Karpas-422 (cell line): ENCODE measurements at places on chromosomes 11 and 22.

DNA sequence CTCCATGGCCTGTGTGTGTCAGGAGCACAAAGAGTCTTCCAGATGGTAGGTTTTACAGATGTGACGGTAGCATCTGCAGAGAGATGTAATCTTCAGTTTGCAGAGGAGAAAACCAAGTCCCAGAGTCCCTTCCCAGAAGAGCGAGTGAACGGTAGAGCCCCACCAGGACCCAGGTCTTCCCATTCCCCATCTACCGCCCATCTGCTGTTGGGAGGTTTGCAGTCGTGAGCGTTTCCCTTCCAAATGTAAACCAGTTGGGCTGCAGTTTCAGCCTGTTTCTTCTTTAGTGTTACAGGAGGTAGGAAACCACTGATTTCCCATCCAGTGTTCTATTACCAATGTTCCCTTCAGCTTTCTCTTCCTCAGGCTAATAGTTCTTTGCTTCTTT is 24.0 kb downstream of the PANX1 start:
- DNase-seq: no peak

GRCh38 chr22:23356094-23356493 is 175.8 kb downstream of the BCR start:
- no peak for DNase-seq

DNA sequence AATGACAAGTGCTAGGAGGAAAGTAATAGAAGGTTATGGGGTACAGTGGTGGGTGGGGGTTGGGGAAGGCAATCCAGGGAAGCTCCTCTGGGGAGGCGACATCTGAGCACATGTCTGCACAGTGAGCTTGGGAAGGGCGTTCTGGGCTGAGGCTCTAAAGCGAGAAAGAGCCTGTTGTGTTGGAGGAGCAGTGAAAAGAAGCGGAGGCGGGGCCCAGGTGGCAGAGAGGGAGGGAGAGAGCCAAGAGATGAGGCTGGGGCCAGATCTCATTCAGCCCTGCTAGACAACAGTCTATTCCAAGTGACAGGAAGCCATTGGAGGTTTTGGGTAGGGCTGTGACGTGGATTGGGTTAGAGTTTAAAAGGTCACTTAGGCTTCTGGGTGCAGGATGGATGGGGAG is 55.3 kb upstream of the PARVG start:
- no peak for DNase-seq

DNA sequence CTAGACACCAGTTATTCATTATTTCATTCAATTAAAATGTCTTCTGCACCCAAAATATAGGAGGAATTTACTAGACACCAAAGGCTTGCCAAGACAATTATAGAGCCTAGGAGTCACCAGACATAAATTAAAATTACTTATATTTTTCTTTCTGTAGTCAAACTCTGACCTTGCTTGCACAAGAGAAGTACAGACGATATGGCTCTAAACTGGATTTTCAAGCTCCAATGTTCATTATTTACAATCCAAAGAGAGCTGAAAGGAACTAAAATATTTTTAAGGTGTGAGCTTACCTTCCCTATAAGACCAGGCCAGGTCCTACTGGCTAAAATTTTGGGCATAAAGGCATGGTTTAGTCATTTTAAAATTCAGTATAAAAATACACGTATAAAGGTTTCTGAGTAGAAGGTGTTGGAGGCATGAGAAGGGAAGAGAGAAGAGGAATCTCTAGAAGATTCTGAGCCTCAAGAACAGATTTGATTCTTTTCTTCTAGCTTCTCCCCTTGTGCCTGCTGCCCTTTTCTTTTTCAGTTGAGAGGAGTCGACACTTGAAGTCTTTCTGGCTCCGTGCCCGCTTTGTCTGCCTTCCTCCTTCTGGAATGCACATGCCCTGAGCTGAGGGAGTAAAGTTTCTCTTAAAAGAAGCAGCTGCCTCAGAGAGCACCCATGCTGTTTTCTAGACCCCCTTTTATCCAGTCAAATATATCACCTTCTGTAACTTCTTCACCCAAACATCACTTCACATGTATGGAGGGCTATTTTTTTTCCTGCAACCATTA is 13.5 kb downstream of the C11orf97 start:
- no peak for DNase-seq

DNA sequence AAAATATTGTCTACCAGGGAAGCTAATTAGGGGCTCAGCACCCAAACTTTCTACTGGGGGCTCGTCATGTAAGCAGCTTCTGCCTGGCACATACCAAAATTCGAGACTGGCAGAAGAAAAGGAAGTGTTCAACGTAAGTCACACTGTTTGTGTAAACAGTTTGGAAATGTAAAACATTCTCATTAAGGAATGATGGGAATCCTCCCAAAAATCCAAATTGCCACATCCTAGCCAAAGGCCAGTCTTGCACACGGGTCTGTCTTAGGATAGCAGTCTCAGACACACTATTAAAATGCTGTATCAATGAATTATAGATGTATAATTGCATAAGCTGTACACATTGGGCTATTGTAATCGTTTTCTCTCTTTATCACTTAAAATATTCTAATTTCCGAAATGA is 28.9 kb downstream of the CUL5 start:
- no peak for DNase-seq

- no peak for DNase-seq
Measured at GRCh38 chr11:46951864-46952263, 15.3 kb downstream of the CSTPP1 start.

DNA sequence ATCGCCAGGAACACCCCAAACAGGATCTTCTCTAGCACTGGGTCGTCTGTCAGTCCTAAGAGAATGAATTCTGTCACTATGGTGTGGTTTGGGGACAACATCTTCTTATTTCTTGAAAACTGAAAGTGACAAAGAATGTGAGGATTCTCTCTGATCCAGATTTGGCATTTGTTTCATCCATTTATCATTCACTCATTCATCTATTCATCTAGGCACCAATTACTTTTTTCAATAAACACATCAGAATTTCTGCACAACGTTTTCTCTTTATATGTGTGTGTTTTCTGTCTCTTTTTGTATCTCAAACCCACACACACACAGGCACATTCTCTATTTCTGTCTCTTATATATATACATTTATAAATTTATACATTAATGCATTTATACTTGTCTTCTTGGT is at the start of gene OR5M10:
Gene OR5M10 (minus strand): TSS at position 101 of the 400 bp plus-strand sequence. CDS start 0 bp downstream, at position 101.
- no peak for DNase-seq

DNA sequence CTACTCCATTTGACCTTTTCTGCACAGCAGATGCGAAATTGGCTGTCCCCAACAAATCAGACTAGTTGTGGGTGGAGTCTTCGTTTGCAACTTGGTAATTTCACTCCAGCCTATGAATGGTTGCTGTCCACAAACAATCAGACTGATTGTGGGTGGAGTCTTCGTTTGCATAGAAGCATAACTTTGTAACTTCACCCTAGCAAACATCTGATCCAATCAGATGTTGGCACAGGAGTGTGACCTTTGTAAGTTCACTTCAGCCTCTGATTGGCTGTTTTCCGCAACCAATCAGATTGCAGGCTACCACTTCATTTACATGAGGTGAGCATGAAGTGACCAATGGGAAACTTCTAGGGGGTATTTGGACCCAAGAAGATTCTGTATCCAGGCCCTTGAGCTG is 16.3 kb upstream of the CABP2 start:
- peak; percentile 53 for DNase-seq

DNA sequence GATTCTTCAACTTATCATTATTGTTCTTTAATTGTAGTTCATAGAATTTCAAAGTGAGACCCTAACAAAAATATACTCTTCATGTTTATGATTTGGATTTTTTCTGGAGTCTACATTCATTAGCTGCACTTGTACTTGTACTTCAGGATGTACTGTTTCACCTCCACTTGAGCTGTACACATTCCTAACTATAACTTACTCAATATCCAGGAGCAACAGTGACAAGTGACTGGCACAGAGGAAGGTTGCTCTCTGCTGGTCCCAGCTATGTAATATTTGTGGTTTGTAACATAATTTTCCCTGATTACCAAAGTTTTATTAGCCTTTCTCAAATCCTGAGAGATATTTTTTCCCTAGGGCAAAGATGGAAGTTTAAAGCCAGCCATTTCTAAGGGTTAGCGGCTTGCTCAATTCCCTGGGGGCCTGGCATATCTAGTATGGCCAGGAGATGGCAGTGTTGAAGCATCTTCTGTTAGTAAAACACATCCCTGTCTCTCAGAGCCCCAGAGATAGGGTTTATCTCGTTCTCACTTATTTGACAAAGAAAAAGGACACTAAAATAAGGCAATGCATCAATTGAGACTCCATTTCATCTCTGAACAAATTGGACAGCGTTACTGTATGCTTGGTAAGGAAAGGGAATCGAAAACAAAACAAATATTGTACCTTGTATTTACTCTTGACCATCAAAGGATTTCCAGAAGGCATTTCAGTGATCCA is 14.2 kb downstream of the OR52A5 start:
- DNase-seq: peak; percentile 90

- no peak for DNase-seq
Measured at GRCh38 chr11:120808616-120809050, 215.3 kb upstream of the TBCEL start.

DNA sequence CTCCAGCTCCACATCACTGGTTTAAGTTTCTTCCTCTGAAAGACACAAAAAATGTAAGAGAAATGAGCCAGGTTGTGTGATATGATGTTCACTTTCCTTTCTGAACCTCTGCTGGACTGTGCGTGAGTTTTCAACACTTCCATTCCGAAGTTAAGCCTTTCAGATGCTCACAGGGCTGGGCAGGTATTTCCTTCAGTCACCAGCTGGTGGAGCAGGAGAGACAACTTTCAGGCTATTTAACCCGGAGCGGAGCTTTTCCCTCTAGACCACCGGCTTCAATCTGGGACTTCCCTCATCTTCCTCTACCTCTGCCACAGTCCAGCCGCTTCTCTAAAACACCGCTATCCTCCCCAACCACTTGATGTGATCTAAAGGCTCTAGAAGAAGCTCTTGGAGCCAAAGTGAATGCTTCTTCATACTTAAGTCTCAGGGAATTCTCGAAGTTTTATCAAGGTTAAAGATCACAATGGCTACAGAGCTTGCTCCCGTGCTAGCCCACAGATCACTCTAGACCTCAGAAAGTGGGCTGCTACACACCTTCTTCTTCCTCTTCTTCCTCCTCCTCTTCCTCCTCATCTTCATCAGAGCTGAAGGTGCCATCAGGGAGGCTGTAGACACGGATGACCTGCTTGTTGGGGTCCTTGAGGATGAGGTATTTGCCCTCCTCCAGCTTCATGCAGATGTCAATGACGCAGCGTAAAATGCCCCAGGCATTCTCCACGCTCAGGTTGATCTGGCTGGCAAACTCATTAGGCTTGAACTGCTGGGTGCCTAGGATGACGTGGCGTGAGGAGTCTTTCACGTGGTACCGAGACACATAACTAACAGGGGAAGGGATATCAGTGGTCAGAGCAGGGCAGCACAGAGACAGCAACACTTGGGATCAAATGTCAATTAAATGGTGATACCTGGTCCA is 4.4 kb upstream of the FOXRED2 start:
- peak; percentile 70 for DNase-seq

- no peak for DNase-seq
Measured at GRCh38 chr11:12285811-12286222, 91.6 kb upstream of the PARVA start.

- no peak for DNase-seq
Measured at GRCh38 chr11:119015054-119015611, 3.0 kb downstream of the RPS25 start.

- DNase-seq: no peak
Measured at GRCh38 chr11:2092956-2093412, 46.2 kb downstream of the IGF2 start.

- no peak for DNase-seq
Measured at GRCh38 chr11:62669420-62670161, 1.9 kb upstream of the UQCC3 start.

DNA sequence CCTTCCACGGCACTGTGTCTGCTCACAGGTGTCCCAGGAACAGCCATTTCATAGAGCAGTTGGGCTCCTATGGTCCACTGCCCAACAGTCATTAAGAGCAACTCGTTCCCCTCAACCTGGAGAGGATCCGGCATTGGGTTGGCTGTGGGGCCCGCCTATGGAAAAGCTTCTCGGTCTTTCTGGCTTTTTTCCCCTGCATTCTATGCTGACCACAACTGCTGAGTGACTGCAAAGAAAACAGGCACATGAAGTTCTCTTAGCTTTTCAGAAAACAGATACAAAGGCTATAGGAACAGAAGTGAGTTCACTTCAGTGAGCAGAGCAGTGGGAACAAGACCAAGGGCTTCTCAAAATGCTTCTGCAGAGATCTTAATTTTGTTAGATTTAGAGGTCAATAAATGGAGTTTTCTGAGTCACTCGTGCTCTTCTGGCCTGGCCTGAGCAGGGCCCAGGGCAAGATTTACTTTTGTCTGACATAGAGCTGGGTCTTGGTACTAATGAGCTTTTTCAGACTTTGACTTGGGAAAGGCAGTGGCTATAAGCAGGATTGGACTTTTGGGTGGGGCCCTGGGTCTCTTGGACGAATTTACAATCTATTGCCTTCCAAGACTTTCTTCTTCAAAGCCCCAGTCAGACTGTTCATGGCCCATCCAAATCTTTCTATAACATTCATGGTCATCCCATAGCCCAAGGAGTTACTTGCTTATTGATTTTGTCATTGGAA is 13.6 kb upstream of the APOL5 start:
- no peak for DNase-seq

GRCh38 chr11:85627332-85627997 is at the start of gene DLG2:
Gene DLG2 (minus strand): TSS chr11:85627344.
- DNase-seq: peak; percentile 69

- DNase-seq: no peak
Measured at GRCh38 chr11:60734279-60734678, 9.8 kb downstream of the MS4A18 start.

DNA sequence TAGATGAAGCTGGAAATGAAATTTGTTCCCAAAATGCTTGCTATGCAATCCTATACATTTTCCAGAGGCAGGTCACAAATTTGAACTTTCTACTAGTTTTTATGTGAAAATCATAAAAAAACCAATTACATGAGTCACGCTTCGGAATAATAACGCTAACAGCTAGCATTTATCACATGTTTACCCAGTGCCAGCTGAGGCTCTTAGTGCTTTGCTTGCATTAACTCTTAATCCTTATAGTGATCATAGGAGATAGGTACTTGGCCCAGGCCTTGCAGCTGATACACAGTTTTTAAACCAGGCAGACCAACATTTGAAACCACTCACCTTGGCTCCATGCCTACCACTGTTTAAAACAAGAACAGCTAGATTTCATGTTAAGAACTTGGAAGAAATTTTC is 131.8 kb upstream of the RAG2 start:
- no peak for DNase-seq

DNA sequence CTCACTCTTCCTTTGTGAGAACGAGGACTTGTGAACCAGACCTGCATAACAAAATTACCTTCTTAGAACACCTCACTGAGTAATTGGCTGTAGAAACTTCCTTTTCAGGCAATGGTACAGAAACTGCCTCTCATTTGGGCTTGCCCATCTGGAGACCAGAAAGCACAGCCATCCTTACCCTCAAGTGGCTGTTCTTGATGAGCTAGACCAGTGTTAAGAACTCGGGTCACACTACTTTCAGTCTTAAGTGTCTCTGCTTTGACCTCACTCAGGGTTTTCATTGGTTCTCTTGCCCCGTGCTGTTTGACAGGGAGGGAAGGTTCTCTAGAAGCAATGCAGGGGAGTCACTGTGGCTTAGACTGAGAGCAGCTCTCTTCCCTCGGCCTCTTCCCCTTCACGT is 29.3 kb downstream of the NAT10 start:
- no peak for DNase-seq
